Globus pallidus (tissue), 1 donor: ENCODE measurements at places on chromosomes 7 and 10.

- DNase-seq, result no peak
These were observed 350.9 kb downstream of the TNS3 start for GRCh38 chr7:47231032-47231431.

GRCh38 chr10:5068274-5068984 lies 25.8 kb upstream of the AKR1C3 start:
- DNase-seq, result no peak

DNA sequence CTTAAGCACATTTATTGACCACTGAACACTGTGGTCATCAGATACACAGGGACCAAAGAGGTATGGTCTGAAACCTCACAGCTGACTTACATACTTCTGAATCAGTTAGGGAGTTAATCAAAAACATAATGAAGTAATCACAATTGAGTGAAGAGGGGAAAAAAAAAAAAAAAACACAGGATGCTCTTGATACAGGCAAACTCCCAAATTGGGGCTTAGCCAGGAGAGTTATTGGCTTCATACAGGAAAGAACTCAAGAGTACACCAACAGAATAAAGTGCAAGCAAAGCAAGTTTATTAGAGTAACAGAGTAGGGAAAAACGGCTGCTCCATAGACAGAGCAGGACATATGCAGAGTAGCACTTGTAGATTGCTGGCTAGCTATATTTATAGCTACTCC lies 917.0 kb downstream of the CNTNAP2 start:
- no peak for DNase-seq

- DNase-seq, result no peak
These were observed 24.3 kb upstream of the PDZD8 start for GRCh38 chr10:117399341-117400196.

DNA sequence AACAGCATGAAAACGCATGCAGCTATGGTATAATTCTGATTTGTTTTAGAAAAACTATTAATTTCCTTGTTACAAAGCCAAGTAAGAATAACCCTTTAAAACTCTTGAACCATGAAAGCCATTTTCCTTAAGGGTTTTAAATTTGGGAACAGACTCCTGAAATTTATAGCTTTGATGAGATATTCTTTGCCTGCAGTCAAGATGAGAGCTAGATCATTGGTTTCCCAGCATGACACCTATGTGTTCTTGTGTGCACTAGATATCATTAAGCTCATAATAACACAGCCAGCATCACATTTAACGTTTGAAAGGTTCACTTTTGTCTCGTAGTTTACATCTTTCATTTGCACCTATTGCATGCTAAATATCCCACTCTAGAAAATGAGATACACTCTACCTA lies 202.2 kb downstream of the PHF14 start:
- DNase-seq, result no peak

DNA sequence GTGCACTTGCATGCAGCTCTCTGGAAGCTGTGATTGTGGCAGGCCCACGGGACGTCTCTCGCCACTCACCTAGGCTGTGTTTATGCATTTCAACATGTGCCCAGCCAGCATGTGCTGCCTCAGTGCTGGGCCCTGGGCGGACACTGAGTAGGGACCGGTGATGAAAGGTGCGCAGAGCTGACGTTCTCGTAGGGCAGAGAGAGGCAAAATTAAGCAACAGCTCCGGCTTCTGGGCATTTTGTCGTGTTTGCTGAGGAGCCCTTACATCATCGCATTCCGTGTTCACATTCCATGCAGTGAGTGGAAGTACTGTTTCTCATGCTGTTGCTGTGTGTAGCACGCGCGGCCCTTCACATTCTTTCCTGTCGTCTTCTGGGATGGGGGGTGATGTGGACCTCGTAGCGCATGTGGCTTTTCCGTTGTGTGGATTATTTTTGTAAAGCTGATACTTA lies 50.5 kb downstream of the PRF1 start:
- DNase-seq, result no peak

DNA sequence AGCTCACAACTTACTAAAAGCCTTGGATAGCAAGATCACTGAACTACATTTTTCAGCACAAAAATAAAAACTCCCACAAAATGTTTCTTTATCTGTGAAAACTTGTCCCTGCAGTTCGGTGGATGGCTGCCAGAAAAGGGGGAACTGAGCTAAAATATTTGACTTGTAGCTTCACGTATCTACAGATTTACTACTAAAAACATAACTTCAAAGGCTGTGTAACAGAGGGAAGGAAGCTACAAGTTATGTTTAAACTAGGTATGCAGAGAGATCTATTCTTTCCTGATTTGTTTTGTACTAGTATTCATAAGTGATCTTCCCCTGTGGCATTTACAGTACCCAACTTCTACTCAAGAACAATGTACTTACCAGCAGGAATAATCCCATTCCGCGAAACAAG lies 25.1 kb downstream of the SGCE start:
- DNase-seq, result no peak

GRCh38 chr7:145106001-145106400 lies 270.1 kb upstream of the TPK1 start:
- no peak for DNase-seq

GRCh38 chr10:35092851-35093250 lies 2.7 kb upstream of the CUL2 start:
- no peak for DNase-seq
